Fibroblast of skin of right biceps (primary cell): ENCODE measurements at places on chromosomes 6 and 20.

GRCh38 chr6:112513175-112513574 lies 166.0 kb downstream of the RFPL4B start:
- no peak for DNase-seq

DNA sequence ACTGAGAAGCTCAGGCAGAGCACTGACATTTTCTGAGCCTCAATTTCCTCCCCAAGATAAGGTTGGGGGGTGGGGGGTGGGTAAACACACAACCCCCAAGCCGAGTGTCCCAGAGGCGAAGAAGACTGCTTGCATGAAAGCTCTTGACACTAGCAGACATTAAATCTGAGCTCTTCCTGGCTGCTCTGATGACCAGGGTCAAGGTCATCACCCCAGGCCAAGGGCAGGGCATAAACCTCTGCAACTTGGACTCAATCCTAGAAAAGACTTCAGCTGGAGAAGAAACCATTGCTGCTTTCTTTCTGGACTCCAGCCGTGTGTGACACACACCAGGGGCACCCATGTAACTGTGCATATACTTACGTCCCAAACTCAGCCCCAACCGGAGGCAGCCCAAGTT lies 109.0 kb downstream of the BANF2 start:
- DNase-seq: no peak

GRCh38 chr20:53154540-53154939 lies 182.4 kb downstream of the TSHZ2 start:
- peak; percentile 68 for DNase-seq

GRCh38 chr6:16544521-16544920 lies 216.7 kb downstream of the ATXN1 start:
- no peak for DNase-seq

DNA sequence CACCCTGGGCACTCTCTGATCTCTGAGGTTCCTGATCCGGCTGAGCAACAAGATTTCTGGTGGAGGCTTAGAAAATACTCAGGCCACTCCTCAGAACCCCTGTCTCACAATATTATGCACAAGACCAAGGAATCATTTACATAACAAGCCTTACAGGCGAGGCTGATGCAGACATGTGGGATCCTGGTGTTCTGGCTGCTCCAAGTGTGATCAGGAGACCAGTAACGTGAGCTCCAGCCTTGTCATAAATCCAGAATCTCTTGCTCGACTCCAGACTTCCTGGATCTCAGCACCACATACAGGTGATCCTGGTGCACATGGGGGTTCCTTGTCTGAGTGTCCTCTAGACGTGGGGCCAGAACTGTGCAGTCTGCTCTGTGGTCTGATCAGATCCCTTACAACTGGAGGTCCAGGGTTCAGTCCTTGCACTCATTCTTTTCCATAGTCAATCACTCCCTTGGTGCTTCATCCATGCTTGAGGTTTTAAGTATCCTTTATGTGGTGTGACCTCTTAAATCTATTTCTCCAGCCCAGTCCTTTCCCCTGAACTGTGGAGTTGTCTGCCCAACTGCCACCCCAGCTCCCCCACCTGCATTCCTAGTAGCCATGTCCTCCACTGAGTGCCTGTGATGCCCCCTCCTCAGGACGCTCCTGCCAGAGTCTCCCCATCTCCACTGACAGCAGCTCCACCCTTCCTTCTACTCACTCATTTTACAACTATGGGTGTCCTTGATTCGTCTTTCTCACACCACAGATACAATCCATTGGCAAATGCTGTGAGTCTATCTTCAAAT lies 5.1 kb downstream of the HLA-C start:
- no peak for DNase-seq

- peak; percentile 39 for DNase-seq
These were observed 626.6 kb upstream of the ADGRB3 start for GRCh38 chr6:68008445-68008844.

GRCh38 chr6:120219339-120219738 lies 869.8 kb upstream of the MAN1A1 start:
- DNase-seq: no peak

- DNase-seq: peak; percentile 14
These were observed 157.2 kb upstream of the CARMIL1 start for GRCh38 chr6:25122001-25122400.

DNA sequence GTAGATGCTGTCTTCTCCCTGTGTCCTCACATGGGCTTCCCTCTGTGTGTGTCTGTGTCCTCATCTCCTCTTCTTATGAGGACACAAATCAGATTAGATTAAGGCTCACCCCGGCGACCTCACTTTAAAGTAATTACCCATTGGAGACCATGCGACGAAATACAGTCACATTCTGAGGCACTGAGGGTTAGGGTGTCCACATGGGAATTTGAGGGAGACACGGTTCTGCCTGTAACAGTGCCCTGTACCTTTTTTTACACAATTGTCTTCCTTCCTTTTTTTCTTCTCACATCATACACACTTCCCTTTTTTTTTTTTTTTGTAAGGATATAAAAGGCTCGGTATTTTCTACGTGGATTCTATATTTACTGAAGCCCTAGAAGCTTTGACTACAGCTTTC lies 48.9 kb downstream of the DEK start:
- DNase-seq: no peak

GRCh38 chr20:7859356-7859802 lies 80.9 kb downstream of the HAO1 start:
- peak; percentile 73 for DNase-seq

DNA sequence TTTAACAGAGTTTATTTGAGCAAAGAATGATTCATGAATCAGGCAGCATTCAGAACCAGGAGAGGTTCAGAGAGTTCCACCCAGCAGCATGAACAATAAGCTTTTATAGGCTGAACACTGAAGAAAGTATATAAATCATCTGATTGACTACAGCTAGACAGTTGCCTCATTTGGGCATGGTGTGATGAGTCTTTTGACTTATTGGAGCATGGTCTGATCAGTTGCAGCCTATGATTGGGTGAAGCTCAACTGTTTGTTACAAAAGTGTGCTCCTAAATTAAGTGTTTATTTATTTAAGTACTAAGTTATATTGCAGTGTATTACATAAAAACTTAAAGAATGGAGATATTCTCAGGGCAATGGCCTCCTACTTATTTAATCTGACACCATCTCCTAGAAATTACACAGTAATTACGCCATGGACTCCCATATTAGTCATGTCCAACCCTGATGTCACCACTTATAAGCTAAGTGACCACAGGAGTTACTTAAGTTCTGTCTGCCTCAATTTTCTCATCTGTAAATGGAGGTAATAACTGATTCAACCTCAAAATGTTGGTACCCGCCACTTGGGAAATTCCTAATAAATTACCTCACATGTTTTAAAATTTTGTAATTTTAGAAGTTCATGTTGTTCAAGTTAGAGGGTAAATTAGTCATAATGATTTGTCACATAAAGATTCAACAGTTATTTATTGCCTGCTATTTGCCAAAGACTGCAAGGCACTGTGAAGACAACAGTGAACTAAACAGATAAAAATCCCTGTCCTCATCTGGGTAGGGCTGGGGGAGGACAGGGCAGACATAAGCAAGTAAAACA lies 15.2 kb upstream of the ROS1 start:
- peak; percentile 99 for DNase-seq

DNA sequence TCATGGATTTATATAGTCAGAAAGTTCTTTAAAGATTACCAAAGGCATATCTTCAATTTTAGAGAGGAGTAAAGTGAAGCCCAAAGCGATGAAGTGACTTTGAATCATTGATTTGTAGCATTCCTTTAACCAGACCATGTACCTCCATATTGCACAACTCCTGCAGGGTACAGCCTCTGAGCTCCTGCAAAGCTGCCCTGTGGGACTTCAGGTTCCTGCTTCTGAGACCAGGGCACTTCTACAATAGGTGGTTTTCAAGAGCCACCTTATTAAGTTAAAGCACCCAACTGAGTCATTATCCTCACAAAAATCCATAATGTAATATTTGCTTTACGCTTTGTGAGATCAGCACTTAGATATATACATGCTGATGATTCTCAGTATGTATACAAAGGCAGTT lies 270.7 kb upstream of the RGS17 start:
- DNase-seq: no peak

GRCh38 chr6:150251566-150252186 lies 108.8 kb downstream of the PPP1R14C start:
- DNase-seq: no peak

- peak; percentile 39 for DNase-seq
These were observed 74.6 kb upstream of the RNF24 start for GRCh38 chr20:4089756-4090487.

GRCh38 chr6:140590641-140591040 lies 1216.2 kb upstream of the CITED2 start:
- peak; percentile 68 for DNase-seq

DNA sequence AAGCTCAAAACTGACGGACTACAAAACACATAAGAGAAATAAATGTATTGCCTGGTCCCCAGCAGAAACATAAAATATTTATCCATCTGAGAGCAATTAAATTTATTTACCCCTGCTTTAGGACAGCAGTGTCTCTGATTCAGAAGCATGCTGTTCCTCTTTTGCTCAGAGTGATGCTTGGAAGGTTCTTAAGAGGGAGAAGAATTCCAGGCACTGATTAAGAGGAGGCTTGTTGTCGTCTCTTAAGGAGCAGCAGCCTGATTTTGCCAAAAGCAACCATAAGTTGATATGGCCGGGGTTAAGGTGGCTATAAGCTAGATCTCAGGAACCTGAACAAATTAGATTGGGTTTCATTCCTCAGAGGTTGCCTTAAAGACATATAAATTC lies 25.8 kb downstream of the CAP2 start:
- DNase-seq: peak; percentile 40

DNA sequence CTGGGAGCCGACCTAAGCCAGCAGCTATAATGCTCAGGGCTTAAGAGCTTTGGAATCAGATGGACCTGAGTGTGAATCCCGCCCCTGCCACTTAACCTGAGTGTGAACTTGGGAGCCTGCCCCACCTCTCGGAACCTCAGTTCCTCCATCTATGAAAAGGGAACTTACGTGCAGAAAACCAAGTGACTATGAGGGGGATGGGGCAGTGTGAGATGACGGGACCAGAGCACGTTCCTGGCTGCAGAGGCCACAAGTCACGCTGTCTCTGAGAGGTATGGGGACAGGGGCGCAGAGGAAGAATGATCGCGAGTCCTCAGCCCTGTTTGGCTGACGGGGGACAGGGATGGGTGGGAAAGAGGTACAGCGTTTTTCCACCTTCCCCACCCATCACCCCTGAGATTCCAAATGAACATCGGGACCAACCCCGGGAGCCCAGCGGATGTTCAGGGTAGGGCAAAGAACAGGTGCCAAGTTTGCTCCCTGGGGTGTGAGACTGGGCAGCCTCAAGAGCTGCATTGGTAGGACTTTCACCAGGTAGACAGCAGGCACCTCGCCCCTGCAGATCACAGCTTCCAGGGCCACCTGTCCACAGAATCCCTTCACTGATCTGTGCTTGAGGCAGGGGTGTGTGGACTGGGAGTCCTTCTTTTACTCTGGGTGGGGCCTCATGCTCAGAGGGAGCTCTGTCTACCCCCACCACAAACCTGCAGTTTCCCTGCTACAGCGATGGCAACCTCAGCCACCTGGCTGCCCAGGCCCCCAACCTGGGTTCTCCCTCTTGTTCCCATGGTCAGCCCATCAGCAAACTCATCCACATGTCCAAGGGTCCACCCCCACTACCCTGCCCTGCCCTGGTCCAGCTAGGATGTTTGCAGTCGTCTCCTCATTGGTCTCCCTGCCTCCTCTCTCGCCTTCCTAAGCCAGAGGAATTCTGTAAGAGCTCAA lies 85.8 kb downstream of the CEBPB start:
- no peak for DNase-seq

- DNase-seq: no peak
These were observed 638 bp downstream of the MDN1 start for GRCh38 chr6:89818977-89819335.

GRCh38 chr6:169591616-169592015 lies 110.2 kb downstream of the WDR27 start:
- DNase-seq: no peak

DNA sequence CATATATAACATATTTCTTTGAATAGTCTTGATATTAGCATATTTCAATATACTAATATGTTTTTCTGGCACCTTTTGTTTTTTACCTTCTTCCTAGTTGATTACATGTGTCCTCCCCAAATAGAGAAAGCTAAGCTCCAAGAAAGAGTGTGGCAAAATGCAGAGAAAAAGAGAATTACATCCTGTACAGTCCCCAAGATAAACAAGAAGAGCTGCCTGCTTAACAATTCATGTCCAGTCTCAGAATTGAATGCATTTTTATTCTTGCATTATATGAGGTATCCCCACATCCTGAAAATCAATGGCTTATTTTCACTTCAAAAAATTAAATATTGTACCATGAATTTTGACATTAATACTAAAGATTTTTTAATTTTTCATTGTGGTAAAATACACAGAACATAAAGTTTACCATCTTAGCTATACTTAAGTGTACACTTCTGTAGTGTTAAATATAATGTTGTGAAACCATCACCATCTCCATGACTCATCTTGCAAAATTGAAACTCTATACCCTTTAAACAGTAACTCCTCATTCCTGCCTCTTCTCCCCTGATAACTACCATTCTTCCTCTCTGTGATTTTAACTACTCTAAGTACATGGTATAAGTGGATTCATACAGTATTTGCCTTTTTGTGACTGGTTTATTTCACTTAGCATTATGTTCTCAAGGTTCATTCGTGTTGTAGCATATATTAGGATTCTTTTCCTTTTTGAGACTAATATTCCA lies 490.3 kb downstream of the COL12A1 start:
- peak; percentile 77 for DNase-seq

- no peak for DNase-seq
These were observed 600 bp upstream of the TNNC2 start for GRCh38 chr20:45827712-45828111.

DNA sequence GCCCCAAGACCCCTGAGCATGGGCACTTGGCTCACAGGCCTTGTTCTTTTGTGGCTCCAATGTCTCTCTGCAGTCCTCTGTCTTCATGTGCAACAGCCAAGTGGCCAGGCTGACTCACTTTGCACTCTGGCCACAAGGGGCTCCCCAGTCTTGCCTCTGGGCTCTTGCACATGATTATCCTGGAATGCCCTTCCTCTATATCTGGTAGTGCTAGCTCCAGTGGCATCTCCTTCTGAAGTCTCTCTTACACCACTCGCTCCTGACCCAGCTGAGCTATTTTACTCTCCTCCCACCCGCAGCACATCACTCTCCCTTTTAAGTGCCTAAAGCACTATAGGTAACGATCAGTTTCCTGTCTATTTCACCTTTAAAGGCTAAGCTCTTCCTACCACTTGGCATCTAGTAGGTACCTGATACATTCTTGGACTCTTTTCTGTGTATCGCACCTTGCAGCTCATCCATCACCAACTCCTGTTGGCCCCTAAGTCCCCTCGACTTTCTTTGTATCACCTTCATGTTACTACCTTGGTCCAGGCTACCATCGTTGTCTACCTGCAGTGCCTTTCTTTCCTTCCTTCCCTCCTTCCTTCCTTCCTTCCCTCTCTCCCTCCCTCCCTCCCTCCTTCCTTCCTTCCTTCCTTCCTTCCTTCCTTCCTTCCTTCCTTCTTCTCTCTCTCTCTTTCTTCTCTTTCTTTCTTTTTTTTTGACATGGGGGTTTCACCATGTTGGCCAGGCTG lies 211.9 kb upstream of the RNF24 start:
- DNase-seq: peak; percentile 62
